ENCODE measurements at places on chromosomes 7 and 10.

DNA sequence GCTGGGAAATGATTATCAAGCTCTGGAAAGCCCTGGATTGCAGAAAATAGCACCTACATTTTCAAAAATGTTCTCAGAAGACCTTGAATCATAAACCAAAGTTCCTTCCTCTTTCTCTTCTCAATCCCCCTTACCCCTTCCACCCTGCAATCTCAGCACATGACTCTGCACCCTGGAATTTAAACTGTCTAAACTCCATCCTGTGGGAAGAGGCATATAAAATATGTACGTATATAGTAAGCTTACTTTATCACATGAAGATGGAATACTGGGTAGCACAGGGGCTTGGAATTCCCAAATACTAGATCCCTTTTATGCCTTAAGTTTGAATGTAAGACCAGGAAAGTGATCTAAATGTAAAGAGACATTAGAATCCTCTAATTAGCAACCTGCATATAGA lies 7.7 kb downstream of the AGMO start:
- no peak for DNase-seq

- DNase-seq, result no peak
These were observed 53.2 kb downstream of the TFAM start for GRCh38 chr10:58438340-58438871.

DNA sequence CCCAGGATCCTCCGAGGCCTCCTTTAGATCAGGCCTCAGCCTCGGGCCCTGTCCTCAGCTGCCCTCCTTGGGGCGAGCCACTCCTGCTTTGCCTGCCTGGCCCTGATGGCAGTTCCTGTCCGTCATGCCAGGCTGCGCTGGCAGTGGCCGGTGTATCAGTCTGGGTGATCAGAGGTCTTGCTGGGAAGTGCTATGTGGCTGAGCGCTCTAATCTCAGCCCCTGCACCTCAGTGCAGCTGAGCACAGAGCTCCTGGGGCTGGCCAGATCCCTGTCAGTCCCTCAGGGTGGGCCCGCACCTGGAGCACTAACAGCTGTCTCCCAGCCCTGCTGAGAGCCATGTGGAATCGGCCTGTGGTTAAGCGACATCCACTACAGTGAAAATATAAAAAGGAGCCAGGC lies 14.8 kb upstream of the CFAP46 start:
- no peak for DNase-seq

- DNase-seq, result no peak
These were observed 59.0 kb downstream of the CCDC6 start for GRCh38 chr10:59847326-59847725.

- no peak for DNase-seq
These were observed 497.2 kb downstream of the PLXNA4 start for GRCh38 chr7:132078891-132079735.

GRCh38 chr10:132422903-132423825 lies 26.2 kb downstream of the PWWP2B start:
- DNase-seq, result no peak

DNA sequence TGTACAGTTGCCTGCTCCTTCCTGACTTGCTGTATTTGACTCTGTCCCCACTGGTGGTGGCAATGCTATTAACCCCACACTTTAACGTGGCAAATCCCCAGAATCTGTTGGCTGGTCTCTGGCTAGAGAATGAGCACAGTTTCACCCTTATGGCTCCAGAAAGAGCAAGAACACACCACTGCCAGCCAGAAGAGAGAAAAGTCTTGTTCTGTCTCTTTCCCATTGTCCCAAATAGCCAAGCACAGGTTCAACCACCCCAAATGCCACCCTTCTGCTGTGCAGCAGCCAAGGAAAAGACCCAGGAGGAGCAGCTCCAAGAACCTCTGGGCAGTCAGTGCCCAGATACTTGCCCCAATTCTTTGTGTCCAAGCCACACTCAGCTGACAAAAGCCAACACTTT lies 11.3 kb downstream of the SLC16A9 start:
- no peak for DNase-seq

DNA sequence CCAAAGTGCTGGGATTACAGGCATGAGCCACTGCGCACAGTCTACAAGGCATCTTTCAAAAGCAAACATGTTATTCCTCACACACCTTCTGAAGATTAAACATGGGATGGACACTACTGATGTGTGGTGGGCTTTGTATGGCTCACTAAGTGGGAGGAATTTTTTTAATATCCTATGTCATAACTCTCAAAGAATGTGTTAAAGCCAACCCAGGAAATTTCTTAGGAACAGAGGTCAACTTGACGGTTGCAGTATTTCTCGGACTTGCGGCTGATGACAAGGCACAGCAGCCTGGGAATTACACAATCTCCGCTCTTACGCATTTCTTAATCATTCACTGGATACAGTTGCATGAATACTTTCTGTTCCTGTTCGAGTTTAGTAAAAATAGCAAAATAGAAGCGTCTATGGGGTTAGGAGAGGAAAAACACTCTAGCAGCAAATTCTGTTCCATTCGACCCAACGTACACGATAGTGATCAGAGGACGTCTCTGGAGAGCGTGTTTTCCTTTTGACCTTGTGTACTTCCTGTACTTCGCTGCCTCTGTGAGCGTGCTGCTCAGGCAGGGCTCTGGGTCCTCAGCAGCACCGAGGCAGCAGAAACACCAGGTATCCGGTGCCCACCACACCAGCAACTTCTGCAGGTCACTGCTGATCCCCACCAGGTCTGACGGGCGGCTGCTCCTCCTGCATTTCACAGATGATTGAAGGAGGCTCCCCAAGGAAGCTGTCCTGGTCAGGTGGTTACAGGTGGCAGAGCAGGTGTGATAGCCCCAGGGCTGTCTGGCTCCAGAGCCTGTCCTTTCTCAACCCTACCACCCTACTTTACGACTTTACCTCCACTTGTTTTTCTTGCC lies 26.4 kb upstream of the SRGN start:
- DNase-seq, result no peak

DNA sequence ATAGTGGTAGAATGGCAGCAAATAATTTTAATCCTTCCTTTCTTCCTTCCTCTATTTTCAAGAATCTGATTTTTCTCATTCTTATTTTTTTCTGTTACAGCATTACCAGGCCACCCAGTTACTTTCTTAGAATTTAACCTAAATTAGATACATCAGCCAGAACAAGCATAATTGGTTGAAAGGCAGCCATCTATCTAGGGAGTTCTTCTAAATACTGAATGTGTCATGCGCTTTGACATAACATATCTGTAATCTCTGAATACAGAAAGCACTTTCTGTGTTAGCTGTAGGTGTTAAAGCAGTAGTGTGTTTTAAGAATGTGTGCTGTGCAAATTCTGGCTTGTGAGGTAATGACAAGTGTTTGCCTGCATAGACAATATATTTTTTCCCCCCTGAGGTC lies 97.3 kb downstream of the BTRC start:
- DNase-seq, result no peak

DNA sequence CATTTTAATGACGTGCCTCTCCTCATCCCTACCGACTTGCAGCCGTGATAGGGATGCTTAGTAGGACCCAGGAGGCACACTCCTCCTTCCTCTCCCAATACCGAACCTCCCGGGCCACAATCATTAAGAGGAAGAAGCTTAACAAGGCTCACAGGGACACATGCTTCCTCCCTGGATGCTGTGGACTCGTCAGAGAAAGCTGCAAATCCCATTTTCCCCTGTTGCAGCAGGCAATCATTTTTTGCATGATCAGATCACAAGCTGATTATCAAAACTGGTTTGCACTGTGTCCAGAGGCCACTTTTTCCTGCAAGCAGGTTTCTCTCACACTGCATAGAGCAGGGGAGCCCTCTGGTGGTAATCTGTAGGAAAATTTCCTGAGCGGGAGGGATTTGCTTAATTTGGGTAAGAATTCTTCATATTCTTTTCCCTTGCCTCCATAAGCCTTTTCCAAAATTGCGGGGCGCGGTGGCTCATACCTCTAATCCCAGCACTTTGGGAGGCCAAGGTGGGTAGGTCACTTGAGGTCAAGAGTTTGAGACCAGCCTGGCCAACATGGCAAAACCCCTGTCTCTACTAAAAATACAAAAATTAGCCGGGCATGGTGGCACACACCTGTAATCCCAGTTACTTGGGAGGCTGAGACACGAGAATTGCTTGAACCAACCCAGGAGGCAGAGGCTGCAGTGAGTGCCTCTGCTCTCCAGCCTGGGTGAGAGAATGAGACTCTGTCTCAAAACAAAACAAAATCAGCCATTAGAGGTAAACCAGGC lies 16.1 kb upstream of the LAMB4 start:
- DNase-seq, result no peak

DNA sequence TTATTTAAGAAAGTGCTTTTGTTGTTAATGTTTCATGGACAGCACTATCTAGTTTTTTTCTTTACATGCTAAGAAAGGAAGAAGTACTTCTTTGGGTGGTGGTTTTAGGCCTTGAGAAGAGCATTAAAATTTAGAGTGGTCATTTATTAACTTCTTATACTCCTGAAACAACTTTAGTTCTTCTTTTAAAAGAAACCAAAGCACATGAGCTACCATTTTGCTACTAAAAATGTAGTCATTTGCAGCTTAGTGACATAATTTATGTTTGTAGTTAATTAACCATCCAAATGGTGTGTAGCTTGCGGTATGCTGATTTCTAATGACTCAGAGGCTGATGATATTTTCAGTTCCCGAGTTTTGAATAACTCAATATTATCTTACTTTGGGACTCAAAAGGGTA lies 207.5 kb downstream of the BBS9 start:
- DNase-seq, result no peak

Measured in GM12892 (cell line).